ENCODE measurements at places on chromosomes 16 and 17.

- no peak for DNase-seq
These were observed 171.7 kb downstream of the MRTFB start for GRCh38 chr16:14242769-14243168.

- peak; percentile 23 for DNase-seq
These were observed 17.4 kb downstream of the CA4 start for GRCh38 chr17:60167065-60167741.

GRCh38 chr17:57294629-57295501 lies 38.5 kb downstream of the MSI2 start:
- no peak for DNase-seq

- no peak for DNase-seq
These were observed 221.8 kb upstream of the TNRC6C start for GRCh38 chr17:77736721-77737120.

GRCh38 chr17:27575912-27576252 lies 55.1 kb upstream of the LGALS9 start:
- no peak for DNase-seq

DNA sequence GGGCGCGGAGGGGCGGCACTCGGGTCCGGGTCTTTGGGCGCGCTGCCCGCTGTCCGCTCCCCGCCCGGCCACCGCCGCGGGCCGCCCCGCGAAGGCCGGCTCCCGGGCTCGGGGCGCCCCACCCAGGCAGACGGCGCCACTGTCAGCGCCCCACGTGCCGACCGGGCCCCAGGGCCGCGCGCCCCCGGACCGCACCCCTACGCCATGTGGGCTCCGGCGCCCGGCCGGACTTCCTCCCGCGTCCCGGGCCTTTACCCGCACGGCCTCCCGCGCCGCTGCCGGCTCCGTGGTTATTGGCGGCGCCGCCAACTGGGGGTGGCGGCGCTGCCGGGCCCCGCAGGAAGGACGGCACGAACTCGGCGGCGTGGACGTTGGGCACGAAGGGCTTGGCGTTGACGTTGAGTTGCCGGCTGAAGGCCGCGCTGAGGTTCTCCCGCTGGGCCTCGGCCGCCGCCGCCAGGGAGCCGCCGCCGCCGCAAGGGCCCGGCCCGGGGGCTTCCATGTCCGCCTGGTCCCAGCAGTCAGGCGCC lies 577 bp downstream of the GSPT1 start:
- no peak for DNase-seq

DNA sequence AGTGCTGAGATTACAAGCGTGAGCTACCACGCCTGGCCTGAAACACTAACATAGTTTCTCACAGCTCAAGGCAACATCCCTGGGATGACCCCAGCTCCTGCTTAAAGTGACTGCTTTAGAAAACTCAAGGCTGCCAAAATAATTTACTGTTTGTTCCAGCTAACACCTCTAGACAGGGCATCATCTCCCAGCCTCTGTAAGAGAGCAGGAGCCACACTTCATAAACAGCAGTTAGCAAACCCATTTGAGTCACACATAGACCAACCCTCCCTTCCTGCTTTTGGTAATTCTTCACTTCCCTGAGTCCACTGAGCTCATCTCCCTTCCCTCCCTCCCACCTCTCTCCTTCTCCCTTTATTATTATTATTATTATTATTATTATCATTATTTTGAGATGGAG lies 201.3 kb downstream of the XYLT1 start:
- DNase-seq, result no peak

GRCh38 chr17:69857412-69857835 lies 217.6 kb upstream of the KCNJ16 start:
- peak; percentile 97 for DNase-seq

DNA sequence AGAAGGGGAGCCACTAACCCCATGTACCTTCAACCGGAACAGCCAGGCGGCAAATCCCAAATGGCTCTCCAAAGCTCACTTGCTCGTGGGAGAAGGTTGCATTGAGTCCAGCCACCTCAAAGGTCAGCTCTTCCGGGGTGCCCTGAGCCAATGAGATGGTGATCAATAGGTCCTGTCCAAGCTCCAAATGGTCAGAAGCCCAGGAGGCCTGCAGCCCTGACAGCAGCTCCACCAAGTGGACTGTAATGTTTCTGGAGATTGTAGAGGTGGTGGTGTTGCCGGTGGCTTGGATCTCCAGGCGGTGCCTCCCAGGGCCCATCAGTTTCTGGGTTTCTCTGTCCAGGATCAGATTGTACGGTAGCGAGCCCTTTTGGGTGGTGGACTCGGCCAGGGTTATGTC lies 39.9 kb upstream of the BCO1 start:
- DNase-seq, result peak; percentile 36

- DNase-seq, result peak; percentile 94
These were observed 14.1 kb upstream of the RGS9 start for GRCh38 chr17:65122836-65123756.

DNA sequence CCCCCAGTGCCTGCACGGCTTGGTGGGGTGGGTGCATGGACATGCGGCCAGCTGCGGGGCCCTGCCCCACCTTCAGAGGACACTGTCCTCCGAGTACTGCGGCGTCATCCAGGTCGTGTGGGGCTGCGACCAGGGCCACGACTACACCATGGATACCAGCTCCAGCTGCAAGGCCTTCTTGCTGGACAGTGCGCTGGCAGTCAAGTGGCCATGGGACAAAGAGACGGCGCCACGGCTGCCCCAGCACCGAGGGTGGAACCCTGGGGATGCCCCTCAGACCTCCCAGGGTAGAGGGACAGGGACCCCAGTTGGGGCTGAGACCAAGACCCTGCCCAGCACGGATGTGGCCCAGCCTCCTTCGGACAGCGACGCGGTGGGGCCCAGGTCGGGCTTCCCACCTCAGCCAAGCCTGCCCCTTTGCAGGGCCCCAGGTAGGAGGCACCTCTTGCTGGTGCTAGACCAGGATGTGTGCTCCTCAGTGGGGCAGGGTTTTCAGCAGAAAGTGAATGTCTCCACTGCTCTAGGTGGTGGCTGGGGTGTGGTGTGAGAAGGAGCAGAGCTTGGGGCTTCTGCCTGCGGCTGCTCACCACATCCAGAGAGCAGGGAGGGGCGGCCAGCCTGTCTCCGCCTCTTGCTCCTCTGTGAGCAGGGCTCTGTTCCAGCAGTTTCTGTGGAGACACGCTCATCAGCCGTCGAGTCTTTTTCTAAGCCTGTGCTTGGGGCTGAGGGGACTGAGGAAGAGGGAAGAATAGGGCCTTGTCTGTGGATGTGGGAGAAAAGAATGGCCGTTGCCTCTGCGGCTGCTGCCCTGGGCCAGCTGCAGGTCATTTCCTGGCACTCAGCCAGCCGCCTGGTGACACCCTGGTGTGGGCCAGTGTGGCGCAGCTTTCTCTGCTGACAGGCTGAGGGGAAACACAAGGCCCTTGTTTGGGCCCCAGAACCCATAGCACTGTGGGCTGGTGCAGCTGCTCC lies 2.2 kb downstream of the ZNF276 start:
- DNase-seq, result peak; percentile 35

GRCh38 chr16:88775825-88776224 lies 9.2 kb downstream of the PIEZO1 start:
- no peak for DNase-seq

DNA sequence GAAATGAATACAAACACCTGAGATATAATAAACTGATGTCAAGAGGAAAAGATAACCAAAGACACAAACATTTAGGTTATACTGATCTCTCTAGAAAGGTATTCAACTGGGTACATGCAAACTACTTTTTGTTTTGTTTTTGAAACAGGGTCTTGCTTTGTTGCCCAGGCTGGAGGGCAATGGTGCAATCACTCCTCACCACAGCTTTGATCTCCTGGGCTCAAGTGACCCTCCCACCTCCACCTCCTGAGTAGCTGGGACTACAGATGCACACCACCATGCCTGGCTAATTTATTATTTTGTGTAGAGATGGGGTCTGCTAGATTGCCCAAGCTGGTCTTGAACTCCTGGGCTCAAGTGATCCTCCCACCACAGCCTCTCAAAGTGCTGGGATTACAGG lies 38.1 kb downstream of the TEKT5 start:
- no peak for DNase-seq

- no peak for DNase-seq
These were observed 1.7 kb upstream of the SLC47A1 start for GRCh38 chr17:19531780-19532501.

DNA sequence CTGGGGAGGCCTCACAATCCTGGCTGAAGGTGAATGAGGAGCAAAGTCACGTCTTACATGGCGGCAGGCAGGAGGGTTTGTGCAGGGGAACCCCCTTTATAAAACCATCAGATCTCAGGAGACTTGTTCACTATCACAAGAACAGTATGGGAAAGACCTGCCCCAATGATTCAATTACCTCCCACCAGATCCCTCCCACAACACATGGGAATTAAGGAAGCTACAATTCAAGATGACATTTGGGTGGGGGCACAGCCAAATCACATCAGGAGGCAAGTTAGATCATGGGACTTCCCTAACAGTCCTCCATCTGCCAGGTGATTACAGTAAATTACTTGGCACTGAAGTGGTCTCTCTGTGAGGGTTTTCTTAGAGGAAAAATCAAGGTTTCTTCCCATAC lies 5.3 kb downstream of the TMEM114 start:
- no peak for DNase-seq

GRCh38 chr16:57540387-57540786 lies 2.1 kb upstream of the ADGRG5 start:
- DNase-seq, result no peak

DNA sequence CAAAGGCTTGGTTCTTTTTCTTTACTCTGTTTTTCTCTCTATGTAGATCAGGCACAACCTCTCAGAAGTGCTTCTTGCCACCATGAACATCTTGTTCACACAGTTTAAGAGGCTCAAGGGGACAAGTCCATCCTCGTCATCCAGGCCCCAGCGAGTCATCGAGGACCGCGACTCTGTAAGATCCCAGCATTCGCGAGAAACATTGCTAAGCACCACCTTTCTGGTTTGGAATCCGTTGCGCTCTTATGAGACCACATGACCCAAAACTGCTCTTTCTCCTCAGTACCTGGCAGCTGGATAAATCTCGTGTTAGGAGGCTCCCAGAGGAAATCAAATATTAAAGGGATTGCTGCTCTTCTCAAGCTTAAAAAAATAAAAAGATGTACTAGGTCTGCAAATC lies 23.3 kb upstream of the SLC12A3 start:
- no peak for DNase-seq

- no peak for DNase-seq
These were observed 625.1 kb downstream of the HS3ST4 start for GRCh38 chr16:26316683-26317464.

- DNase-seq, result peak; percentile 5
These were observed 25.4 kb downstream of the ZFP90 start for GRCh38 chr16:68564382-68564985.

DNA sequence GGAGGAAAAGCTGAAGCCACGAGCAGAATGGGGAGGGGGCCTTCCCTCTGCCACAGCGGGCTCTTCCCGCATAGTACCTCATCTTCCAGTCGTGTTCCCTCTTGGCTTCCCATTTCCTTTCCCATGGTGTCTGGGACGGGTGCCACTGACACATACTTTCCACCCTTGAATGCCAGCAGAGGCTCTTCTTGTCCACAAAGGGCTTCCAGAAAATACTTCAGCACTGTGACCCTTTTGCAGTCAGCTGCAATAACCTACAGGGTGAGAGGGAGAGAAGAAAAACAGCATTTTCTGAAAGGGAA lies 30.7 kb downstream of the HIC1 start:
- DNase-seq, result peak; percentile 89

GRCh38 chr17:52110923-52111581 lies 47.5 kb downstream of the CA10 start:
- no peak for DNase-seq

DNA sequence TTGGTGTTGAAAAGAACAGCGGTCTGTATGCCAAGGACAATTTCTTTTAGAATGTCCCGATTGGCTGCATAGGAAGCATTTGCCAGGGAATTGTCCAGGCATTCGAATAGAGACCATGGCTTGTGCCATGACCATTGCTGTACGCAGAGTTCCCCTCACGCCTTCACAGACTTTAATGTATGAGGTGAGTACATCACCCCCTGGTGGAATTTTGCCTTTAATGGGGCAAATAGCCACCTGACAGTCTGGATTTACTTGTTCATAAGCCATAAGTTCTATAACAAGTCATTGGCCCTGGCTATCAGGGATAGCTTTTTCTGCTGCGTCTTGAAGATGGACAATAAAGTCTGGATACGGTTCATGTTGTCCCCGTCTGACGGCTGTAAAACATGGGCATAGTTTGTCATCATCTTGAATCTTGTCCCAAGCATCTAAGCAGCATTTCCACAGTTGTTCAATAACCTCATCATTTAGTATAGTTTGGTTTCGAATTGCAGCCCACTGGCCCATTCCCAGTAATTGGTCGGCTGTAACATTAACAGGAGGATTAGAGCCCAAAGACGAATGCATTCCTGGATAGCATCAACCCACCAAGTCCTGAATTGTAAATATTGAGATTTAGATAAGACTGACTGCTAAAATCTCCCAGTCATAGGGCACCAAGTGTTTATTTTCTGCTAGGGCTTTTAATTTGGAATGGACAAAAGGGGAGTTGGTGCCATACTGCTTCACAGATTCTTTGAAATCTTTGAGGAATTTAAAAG lies 67.7 kb upstream of the ARL4D start:
- no peak for DNase-seq

GRCh38 chr16:4803401-4803844 lies 990 bp upstream of the ROGDI start:
- DNase-seq, result peak; percentile 17

- peak; percentile 57 for DNase-seq
These were observed 8.4 kb downstream of the PRR29 start for GRCh38 chr17:64006361-64007088.

- DNase-seq, result no peak
These were observed 39.7 kb upstream of the TBC1D3K start for GRCh38 chr17:37884516-37884915.

DNA sequence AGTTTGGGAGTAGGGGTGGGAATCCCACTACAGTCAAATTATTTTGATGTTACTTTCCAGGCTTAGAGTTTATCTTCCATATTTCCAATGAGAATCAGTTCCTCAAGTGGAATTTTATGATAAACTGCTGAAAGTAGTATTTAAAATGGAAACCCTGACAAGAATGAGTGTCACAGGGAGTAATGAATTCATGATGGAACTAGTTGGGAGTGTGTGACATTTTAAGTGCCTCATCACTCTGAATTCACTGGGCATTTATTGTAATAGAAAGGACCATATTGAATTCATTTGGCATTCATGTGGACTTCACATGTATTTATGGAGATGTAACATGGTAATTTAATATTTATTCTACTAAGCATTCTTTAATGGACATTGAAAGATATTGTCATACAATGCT lies 320.9 kb downstream of the CDH13 start:
- DNase-seq, result no peak

DNA sequence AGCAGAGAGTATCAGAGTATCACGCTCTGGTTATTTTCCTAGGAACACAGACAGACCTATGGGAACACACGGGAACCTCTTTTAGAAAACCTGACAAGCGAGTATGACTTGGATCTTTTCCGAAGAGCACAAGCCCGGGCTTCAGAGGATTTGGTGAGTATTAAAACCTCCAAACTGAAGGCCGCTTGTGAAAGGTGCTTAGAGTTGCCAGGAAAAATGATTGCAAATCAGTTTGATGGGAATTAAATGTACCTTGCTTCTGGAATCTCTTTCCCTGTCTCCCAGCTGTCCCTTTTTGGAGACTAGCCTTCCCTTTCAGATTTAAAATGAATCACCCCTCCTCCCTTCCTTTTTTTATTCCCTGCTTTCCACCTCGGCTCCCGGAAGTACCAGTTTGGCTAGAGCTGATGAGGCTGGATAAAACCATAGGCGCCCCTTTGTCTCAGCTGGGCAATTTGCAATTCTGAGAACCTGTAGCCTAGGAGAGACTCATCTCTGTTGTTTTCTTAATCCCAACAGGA lies 27.3 kb downstream of the KAT7 start:
- DNase-seq, result no peak

GRCh38 chr17:37211136-37211535 lies 164.6 kb upstream of the C17orf78 start:
- no peak for DNase-seq

Data from fibroblast of the aortic adventitia (primary cell).